MCF 10A (cell line): ENCODE measurements at places on chromosomes 6 and 20. TPM values are rescaled to one million over a fixed set of nuclear protein-coding genes. Genes with fewer than 3 reads are reported as not detected.

DNA sequence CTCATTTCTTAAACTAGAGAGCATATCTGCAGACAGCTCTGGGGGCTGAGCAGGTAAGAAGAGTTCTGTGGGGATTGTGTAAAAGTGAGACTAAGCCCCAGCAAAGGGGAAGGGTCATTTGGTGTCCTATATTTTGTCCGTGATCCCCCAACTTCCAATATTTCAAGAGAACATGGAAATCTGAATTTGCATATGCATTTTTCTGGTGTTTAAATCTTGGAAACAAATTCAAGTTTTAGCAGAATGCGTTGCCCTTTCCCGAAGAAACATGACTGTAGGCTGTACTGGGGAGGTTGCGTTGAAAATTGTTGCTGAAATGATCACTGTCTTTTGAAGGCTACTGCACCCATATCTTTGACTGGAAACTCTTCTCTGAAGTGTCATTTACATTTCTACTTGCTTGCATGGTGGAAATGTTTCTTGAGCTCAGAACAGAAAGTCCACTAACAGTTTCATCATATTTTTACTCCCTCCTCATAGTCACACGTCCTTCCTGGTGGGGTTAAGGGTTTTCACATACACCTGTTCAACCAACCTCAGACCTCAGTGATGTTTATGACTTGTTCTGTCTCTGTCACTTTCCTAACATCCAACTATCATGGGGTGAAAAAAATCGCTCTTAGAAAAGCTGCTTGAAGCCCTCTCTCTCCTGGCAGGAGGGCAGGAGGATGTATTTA is 140.3 kb downstream of the BCAS1 start:
- no peak for DNase-seq

PLCB4 gene
- total RNA-seq: 0.22 and 0.91 TPM in 2 replicates

GRCh38 chr6:142518126-142518525 is 216.3 kb downstream of the ADGRG6 start:
- no peak for DNase-seq

INSM1 gene
- total RNA-seq: not detected in 2 replicates

GRCh38 chr20:6925744-6926278 is 158.3 kb downstream of the BMP2 start:
- no peak for DNase-seq

DNA sequence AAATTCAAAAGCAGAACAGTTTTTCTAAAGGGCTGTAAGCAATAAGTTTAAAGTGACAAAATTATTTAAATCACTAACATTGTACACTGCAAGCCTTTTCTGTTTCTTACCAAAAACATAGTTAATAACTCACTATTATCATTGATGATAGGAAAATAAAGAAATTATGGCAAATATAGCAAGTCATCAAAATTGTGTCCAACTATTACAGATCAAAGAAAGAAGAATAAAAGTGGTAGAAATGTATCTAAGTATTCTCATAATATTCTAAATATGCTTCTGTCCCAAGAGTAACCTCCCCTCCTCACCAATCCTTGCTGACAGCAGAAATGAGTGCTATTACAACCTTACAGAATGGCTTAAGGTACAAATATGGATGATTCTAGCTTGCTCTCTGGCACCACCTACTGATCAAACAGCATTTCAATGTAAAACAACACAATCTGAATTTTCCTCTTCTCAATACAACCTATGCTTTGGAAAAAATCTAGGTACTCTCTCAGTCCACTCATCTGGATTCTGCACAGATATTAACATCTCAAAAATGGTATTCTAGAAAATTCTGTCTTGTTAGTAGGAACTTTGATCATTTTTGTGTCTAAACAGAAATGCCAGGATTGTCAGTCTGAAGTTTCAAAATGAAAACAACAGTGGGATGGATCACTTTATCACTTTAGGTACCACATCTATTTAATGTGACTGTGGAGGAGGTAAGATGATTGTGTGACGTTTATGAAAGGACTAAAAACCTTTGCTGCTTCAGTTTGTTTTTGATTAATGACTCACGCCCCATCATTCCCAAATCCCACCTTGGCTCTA is 40.9 kb downstream of the ZFP64 start:
- peak; percentile 57 for DNase-seq

CAGE1 gene
- 0.33 and 0.47 TPM in 2 replicates for total RNA-seq

DNA sequence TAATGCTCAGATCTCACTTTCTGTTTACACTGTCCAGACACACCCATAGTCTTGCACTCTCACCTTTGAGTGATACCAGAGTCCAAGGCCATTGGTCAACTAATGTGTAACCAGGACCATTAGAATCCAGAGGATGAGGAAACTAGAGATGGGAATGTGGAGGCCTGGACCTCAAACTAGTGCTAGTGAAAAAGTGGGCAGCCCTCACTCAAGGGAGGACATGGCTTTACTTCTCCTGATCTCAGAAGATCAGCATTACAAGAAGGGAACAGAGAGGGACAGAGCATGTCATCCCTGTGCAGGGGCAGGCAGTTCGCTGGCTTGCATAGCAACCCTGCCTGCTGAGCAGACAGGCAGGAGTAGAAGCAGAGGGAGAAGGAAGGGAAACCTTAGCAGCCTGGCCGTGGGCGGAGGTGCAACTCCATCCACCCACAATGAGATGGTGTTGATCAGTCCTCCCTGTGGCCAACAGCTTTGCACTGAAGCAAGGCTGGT is 22.6 kb upstream of the XRN2 start:
- no peak for DNase-seq

PSORS1C2 gene
- total RNA-seq: not detected in 2 replicates

- DNase-seq: no peak
These were observed 33.2 kb upstream of the IGF2R start for GRCh38 chr6:159935633-159936032.

- no peak for DNase-seq
These were observed 76.3 kb downstream of the BTBD3 start for GRCh38 chr20:11993886-11994461.

PRSS35 gene
- not detected in 2 replicates for total RNA-seq

DNA sequence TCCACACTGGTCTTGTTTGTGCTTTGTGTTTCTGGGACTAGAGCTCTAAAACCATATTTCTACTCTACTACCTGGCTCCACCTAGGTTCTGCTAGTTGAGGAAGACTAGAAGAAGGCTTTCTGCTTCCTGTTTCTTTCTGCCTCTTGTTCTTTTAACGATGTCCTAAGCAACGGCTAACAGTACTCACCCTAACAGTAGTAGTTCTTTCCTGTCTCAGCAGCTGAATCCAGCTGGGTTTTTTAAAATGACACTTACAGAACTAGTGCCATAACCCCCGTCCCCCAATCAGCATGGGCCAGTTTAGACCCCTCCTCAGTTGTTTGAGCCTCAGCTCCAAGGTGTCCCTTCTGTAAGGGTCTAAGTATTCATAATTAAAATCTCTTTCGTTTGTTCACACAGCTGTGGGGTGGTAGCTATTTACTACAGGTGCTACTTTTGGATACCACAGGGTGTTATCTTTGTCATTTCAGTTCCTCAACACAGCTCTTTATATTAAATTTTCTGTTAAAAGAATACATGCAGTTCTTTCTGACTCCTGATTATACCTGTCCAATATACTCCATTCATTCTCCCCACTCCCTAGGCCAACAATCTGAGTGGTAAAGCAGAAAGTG is 790.2 kb downstream of the DHX35 start:
- DNase-seq: no peak

SAMD3 gene
- not detected in 2 replicates for total RNA-seq

HLA-DQB2 gene
- not detected in 2 replicates for total RNA-seq

- peak; percentile 81 for DNase-seq
These were observed 65.7 kb downstream of the MRPL14 start for GRCh38 chr6:44061375-44062104.

FAM217A gene
- not detected in 2 replicates for total RNA-seq

DNA sequence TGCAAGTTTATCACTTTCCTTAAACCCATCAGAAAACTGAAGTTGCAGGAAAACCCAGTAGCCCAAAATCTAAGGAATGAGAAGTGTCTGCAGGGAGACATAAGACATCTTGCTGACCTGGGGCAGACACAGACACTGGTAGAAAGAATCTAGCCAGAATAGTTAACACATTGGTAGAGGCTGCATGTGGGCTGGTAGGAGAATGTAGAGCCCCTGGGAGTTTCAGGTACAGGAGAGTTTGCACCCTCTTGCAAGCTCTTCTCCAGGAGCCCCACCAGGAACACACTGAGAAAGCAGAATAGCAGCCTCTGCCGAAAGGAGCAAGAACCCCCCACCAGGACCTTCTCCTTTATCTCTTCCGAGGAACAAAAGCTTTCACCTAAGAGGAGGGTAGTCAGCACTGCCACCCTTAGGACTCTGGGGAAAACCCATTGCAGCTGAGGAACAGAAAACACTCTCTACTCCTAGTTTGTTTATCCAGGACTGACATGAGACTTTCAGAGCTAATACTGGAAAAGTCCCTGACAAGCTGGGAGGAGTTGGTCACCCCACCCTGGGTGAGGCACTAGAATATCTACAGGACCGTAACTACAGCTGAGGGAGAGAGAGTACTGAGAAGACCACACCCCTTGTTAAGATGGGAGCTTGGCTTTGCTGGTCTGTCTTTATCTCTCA is 10.5 kb upstream of the OGFRL1 start:
- DNase-seq: no peak

PRRT1 gene
- total RNA-seq: 0.17 and 0.19 TPM in 2 replicates

- DNase-seq: no peak
These were observed 7.7 kb downstream of the OPN5 start for GRCh38 chr6:47789553-47789952.

DNA sequence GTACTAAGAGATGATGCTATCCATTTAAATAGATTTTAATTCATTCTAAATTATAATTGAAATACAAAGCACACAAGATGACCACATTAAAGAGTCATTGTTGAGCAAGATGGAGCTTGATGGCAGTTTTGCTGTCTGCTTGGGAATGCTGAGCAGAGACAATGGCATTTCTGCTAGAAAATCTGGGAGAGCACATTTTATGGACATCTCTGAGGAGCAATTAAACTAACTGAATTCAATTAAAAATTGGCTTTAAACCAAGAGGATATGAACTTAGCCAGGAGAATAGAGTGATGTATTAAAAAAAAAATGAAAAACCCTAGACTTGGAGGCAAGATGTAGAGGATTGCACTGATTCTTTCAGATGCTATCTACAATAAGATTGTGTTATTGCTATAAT is 19.1 kb upstream of the ADGRB3 start:
- no peak for DNase-seq

DNA sequence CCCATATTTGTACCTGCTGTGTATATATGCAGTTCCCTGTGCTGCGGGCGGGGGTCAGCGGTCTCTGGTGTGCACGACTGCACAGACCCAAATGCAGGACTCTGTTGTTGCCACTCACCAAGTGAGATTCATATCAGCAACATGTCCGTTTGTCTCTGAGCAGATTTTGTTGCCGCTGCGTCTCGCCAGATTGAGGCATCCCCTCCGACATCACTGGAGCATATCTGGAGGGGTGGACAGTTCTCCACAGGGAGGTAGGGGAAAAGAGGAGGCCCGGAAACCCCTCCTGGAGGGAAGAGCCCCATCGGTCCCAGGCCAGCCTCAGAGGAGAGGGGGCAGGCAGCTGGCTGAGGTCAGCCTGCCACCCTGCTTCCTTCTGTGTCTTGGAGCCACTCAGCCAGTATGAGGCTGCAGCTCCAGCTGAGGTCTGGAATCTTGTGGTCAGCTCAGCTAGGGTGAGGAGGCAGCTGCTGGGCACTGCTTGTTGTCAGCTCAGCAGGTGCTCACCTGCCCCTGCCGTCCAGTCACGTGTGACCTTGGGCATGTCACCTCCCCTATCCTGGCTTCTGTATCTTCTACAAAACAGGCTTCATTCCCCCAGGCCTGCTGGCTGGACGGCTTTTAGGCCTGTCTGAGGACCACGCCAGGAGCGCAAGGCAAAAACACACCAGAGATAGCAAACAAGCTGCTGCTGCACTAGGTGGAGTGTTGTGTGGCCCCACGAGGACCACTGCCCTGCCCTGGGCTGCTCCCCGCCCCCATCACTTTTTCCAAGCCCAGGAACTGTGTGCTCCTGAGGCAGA is 47.1 kb downstream of the HNF4A start:
- DNase-seq: no peak

GJA10 gene
- total RNA-seq: not detected in 2 replicates

GRCh38 chr6:3196770-3197169 is 30.7 kb downstream of the TUBB2B start:
- DNase-seq: no peak

OXT gene
- not detected in 2 replicates for total RNA-seq

GRCh38 chr20:64050261-64051032 is 1.0 kb upstream of the SOX18 start:
- no peak for DNase-seq

- DNase-seq: no peak
These were observed 14.0 kb downstream of the RBL1 start for GRCh38 chr20:37081717-37082289.

GRCh38 chr6:168370310-168370991 is 50.9 kb upstream of the DACT2 start:
- DNase-seq: peak; percentile 59

DNA sequence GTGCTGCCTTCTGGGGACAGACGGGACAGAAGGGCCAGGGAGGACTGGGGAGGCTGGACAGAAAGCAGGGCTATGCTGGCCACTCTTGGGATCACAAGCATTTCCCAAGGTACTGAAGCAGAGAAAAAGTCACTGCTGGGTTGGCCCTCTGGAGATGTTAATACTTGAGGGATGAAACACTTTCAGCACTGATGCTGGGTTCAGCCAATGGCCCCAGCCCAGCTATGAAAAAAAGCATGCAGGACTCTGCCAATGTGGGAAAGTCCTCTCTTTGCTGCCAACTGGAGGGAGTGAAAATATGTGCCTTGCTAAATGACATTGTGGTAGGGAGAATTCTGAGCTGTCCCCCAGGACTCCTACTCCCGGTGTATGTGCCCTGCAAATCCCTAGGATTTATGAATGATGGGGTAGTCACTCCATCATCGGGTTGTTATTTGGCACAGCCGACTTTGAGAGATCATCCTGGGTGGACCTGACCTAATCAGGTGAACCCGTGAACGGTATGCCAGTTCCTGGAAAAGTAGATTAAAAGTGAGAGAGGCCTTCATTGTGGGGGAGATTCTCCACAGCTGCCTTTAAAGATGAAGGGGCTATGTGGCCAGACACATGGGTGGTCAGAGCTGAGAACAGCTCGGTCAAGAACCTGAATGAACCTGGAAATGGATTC is 119.9 kb upstream of the TRAF3IP2 start:
- no peak for DNase-seq

GRCh38 chr6:43687079-43687436 is 533 bp downstream of the MRPS18A start:
- no peak for DNase-seq

DNA sequence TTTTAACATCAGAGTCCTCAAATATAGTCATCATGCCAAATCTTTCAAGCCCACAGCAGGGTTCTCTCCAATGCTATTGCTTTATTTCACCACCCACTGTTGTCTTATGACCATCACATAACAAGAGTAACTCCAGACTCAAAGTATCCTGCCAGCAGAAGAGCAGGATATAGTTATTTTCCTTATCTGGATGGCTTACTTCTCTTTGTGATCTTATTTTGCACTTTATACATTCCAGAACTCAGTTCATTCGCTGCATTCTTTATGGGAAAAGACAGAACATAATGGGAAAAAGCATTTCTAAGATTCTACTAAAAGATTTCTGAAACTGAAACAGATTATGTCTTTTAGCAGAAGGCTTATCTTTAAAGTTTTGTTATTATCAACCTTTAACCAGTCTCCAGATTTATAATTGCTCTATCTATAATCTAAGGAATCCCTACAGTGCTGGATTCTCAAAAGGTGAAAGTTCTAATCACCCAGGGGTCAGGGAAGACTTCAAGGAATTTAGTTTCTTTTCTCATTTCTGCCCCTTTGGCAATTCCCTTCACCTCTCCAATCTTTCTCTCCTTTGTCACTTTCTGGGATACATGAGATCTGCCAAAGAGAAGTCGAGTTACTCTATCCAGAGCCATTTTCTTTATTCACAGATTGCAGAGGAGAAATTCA is 190.4 kb downstream of the TPBG start:
- no peak for DNase-seq

- no peak for DNase-seq
These were observed 446.4 kb upstream of the FKBP1C start for GRCh38 chr6:62764841-62765240.
